ENCODE measurements at places on chromosomes 6 and 20. TPM values are rescaled to one million over a fixed set of nuclear protein-coding genes. Genes with fewer than 3 reads are reported as not detected.

BPIFA2 gene
- not detected for total RNA-seq

DNA sequence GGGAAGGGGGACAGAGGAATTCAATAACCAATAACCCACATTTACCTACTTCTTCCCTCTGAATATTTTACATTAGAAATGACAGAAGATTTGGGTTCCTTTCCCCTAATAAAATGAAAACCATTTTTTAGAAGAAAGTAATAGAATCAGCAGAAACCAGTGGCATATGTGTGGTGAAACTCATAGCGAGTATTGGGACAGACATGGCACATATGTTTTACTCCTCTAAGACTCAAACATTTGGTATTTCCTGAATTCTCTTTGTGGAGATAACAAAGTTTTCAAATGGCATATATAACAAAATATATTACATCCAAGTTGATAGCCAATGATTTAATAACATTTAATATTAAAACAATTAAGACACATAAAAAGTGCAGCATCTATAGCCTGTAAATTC lies 12.9 kb upstream of the BEND3 start:
- H3K27ac ChIP-seq, result no peak overlapping the region
- H3K4me1 ChIP-seq, result peaks cover 10% of the 10 kb centered on the region
- H3K36me3 ChIP-seq, result no peaks in the 10 kb centered on the region
- H3K27me3 ChIP-seq, result no peaks in the 10 kb centered on the region
- no peak overlapping the region for H3K4me3 ChIP-seq

- H3K4me1 ChIP-seq, result peaks cover 38% of the 10 kb centered on the region
- no peak overlapping the region for H3K27ac ChIP-seq
- no peaks in the 10 kb centered on the region for H3K36me3 ChIP-seq
Observed at GRCh38 chr20:4061987-4062386, 46.6 kb upstream of the RNF24 start.

REM1 gene
- not detected for total RNA-seq

SIRPA gene
- total RNA-seq, result not detected

DNA sequence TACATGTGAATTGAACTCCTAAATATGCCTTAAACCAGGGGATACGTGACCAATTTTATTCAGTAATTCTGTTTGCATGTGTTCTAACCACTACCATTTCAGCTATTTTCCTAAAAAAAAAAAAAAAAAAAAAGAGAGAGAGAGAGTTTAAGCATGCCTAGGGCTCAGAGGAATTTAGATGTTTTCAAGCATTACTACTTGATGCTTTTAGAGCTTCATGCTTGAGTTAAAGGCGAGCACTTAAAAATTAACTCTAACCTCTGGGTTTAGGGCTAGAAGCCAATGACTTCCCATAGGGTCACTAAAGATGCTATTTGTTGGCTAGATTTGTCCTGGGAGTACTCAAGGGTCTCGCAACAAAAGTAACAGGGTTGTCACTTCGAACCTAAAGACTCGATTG lies 217.7 kb downstream of the ATXN1 start:
- H3K4me1 ChIP-seq, result peaks cover 9% of the 10 kb centered on the region
- no peaks in the 10 kb centered on the region for H3K27me3 ChIP-seq
- peaks cover 6% of the 10 kb centered on the region for H3K36me3 ChIP-seq

CTCFL gene
- total RNA-seq, result not detected

- no peak for DNase-seq
- H3K36me3 ChIP-seq, result no peaks in the 10 kb centered on the region
- H3K4me1 ChIP-seq, result no peaks in the 10 kb centered on the region
- H3K27ac ChIP-seq, result no peak overlapping the region
Observed at GRCh38 chr20:44137266-44137801, 49.7 kb downstream of the JPH2 start.

PHF3 gene
- 39.3 TPM for total RNA-seq

KIFC1 gene
- total RNA-seq, result 180 TPM

SIGLEC1 gene
- total RNA-seq, result not detected

SNRPB gene
- 338 TPM for total RNA-seq

- no peak for DNase-seq
- no peaks in the 10 kb centered on the region for H3K36me3 ChIP-seq
- no peak overlapping the region for H3K4me3 ChIP-seq
- no peak overlapping the region for H3K27ac ChIP-seq
Observed at GRCh38 chr20:36447101-36447500, 94.2 kb upstream of the MYL9 start.

GRCh38 chr6:125182237-125183008 lies 28.9 kb downstream of the TPD52L1 start:
- H3K27me3 ChIP-seq, result peaks cover 9% of the 10 kb centered on the region
- H3K4me3 ChIP-seq, result no peak overlapping the region
- H3K27ac ChIP-seq, result no peak overlapping the region
- no peaks in the 10 kb centered on the region for H3K36me3 ChIP-seq
- no peak for DNase-seq

TTLL9 gene
- not detected for total RNA-seq

UNC5CL gene
- total RNA-seq, result 1.1 TPM

PLA2G7 gene
- not detected for total RNA-seq

BANF2 gene
- not detected for total RNA-seq

- H3K27ac ChIP-seq, result no peak overlapping the region
- H3K4me3 ChIP-seq, result no peak overlapping the region
- DNase-seq, result no peak
- H3K4me1 ChIP-seq, result no peaks in the 10 kb centered on the region
Observed at GRCh38 chr6:169158174-169158573, 95.5 kb downstream of the THBS2 start.

- H3K27ac ChIP-seq, result no peak overlapping the region
- H3K36me3 ChIP-seq, result no peaks in the 10 kb centered on the region
- no peak overlapping the region for H3K4me3 ChIP-seq
- peaks cover 39% of the 10 kb centered on the region for H3K4me1 ChIP-seq
Observed at GRCh38 chr6:14638906-14639761, 521.6 kb downstream of the CD83 start.

- no peak overlapping the region for H3K27ac ChIP-seq
- DNase-seq, result peak; percentile 26
- no peaks in the 10 kb centered on the region for H3K36me3 ChIP-seq
- H3K27me3 ChIP-seq, result peaks cover 3% of the 10 kb centered on the region
- peaks cover 6% of the 10 kb centered on the region for H3K4me1 ChIP-seq
Observed at GRCh38 chr6:162733489-162733888, 5.7 kb downstream of the PACRG start.

ENPP5 gene
- total RNA-seq, result not detected

GABRR1 gene
- not detected for total RNA-seq

- H3K4me1 ChIP-seq, result peaks cover 60% of the 10 kb centered on the region
- no peak overlapping the region for H3K27ac ChIP-seq
- H3K27me3 ChIP-seq, result no peaks in the 10 kb centered on the region
- H3K4me3 ChIP-seq, result no peak overlapping the region
- H3K36me3 ChIP-seq, result peaks cover 7% of the 10 kb centered on the region
- no peak for DNase-seq
Observed at GRCh38 chr6:14455427-14455826, 337.9 kb downstream of the CD83 start.

- no peaks in the 10 kb centered on the region for H3K27me3 ChIP-seq
- peaks cover 16% of the 10 kb centered on the region for H3K36me3 ChIP-seq
- peaks cover 9% of the 10 kb centered on the region for H3K4me1 ChIP-seq
- no peak overlapping the region for H3K27ac ChIP-seq
- no peak overlapping the region for H3K4me3 ChIP-seq
Observed at GRCh38 chr6:151437401-151437800, 14.5 kb downstream of the RMND1 start.

DNA sequence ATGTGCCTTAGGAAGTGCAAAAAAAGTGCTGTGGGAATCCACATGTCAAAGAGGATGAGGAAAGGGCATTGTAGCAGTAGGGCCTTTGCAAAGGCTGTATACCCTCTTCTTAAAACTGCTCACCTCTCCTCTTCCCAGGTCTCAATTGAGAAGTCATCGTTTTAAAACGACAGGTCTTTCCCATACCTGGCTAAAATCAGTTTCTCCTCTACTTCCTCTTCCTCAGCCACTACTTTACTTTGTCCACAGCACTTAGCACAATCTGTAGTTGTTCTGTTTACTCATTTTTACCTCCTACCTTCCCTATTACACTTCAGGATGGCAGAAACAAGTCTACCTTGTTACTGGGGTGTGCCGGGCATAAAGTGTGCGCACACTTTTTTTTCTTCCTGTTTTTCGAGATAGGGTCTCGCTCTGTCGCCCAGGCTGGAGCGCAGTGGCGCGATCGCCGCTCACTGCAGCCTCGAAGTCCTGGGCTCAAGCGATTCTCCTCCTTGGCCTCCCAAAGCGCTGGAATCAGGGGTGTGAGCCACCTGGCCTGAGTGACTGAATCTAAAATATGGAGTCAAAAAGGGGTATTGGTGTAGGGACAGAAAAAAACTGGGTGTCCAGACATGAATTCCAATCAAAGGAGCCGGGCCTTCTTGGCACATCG lies 9.8 kb upstream of the ELOVL5 start:
- peaks cover 9% of the 10 kb centered on the region for H3K27me3 ChIP-seq
- no peak for DNase-seq
- H3K4me3 ChIP-seq, result peak overlapping the region; percentile 87

- H3K4me3 ChIP-seq, result no peak overlapping the region
- no peaks in the 10 kb centered on the region for H3K36me3 ChIP-seq
- H3K4me1 ChIP-seq, result peaks cover 9% of the 10 kb centered on the region
- DNase-seq, result no peak
Observed at GRCh38 chr6:43972913-43973300, 154.3 kb downstream of the MRPL14 start.

NHLRC1 gene
- 0.32 TPM for total RNA-seq

DNA sequence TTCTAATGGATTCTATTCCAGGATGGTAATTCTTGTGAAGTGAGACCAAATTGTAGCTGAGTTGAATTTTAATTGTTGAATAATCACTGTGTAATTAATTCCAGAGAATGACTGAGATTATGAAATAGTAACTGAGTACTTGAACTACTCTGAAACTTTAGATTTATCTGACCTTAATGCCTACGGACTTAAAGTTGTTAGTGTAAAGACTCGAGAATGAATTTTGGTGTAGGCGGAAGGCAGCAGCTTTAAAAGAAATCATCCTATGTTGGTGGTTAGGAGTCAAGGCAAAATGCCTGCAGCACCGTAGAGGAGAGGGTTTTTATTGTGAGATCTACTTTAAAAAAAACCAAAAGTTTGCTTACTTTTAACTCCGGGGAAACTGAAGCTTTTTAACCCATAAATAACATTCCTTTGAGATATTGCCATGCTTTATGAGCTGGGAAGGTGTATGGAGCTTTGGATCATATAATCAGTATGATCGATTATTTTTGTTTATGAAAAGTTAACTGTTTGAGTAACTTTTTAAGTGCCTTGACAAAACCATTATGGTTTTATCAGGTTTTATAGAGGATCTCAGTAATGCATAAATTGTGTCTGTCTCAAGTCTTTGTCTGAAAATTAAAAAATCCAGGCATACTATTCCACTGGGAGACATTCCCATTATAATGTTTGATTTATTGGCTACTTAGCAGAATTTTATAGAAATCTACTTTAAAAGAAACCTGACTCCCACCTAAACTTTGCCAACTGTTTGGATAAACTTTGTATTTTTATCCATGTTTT lies 46.1 kb downstream of the MYO6 start:
- H3K27me3 ChIP-seq, result peaks cover 4% of the 10 kb centered on the region
- no peaks in the 10 kb centered on the region for H3K36me3 ChIP-seq
- no peaks in the 10 kb centered on the region for H3K4me1 ChIP-seq
- no peak overlapping the region for H3K4me3 ChIP-seq
- no peak for DNase-seq

GRCh38 chr6:45378334-45378926 lies 696 bp upstream of the SUPT3H start:
- peaks cover 2% of the 10 kb centered on the region for H3K36me3 ChIP-seq
- H3K4me1 ChIP-seq, result peaks cover 18% of the 10 kb centered on the region

- no peaks in the 10 kb centered on the region for H3K27me3 ChIP-seq
- no peak for DNase-seq
- H3K4me3 ChIP-seq, result no peak overlapping the region
- H3K36me3 ChIP-seq, result peaks cover 68% of the 10 kb centered on the region
Observed at GRCh38 chr20:50567860-50568548, 57.8 kb downstream of the PTPN1 start.

- H3K27ac ChIP-seq, result no peak overlapping the region
- H3K36me3 ChIP-seq, result peaks cover 36% of the 10 kb centered on the region
- DNase-seq, result no peak
- peaks cover 31% of the 10 kb centered on the region for H3K4me1 ChIP-seq
- no peak overlapping the region for H3K4me3 ChIP-seq
Observed at GRCh38 chr20:58433759-58434158, 44.7 kb downstream of the VAPB start.

PTCRA gene
- total RNA-seq, result not detected

DYNLT2 gene
- total RNA-seq, result 2.1 TPM

NKX2-2 gene
- not detected for total RNA-seq

- H3K4me3 ChIP-seq, result no peak overlapping the region
- H3K27me3 ChIP-seq, result peaks cover 18% of the 10 kb centered on the region
- H3K36me3 ChIP-seq, result no peaks in the 10 kb centered on the region
- H3K27ac ChIP-seq, result no peak overlapping the region
- DNase-seq, result no peak
Observed at GRCh38 chr20:35232575-35232974, 6.1 kb downstream of the MMP24 start.

DNA sequence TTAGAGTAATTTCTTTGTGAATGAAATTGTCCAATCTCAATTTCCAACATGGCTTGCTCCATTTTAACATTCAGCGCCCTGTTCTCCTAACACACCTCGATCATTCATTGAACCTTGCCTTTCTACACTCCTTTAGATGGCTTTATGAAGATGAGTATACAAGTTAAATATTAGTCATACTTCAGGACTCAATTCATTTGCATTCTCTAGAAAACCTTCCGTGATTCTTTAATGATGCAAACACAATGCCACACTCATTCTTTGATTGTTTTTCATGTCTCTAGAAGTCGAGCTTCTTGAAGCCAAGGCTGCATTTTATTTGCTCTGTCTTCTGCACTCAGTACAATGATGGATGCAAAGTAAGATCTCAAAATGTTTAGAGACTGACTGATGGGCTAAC lies 641.2 kb downstream of the DOK5 start:
- H3K4me3 ChIP-seq, result no peak overlapping the region
- no peak overlapping the region for H3K27ac ChIP-seq
- no peaks in the 10 kb centered on the region for H3K4me1 ChIP-seq
- DNase-seq, result no peak

DNA sequence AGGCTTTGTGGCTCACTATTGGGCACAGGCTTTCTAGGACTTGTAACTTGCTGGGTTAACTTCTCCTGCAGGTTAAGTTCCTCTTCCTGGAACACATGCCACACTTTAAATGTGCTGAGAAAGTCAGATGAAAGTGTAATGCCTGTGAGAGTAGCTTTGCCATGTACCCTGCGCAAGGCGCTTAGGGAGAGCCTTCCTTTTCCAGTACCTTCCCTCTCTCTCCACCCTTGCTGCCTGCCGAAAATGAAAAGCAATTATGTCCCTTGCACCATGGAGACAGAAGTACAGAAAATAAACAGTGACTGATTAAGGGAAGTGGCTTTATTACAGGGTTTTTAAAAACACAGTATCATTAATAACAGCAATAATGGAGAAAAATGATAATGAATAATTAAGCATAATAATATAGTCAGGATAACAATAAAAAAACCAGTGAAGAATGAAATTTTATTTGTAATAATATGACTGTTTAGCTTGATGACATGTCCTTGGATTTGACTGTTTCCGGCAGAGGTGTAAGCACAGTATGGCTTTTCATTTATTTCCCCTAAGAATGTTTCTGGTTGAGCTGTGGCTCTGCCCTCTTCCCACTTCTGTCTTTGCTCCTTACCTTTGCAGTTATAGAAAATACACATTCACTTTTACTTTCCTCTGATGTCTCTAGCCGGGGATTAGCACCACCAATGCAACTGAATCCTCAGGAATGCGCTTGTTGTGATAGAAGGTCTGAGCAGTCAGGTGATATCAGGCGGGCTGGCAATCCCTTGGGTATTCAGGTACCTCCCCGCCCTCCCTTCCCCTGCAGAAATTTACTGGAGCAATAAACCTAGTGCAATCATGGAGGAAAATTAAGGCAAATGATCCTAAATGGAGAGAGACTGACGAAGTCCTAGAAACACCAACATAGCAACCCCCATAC lies 472.3 kb upstream of the CITED2 start:
- no peaks in the 10 kb centered on the region for H3K36me3 ChIP-seq
- H3K4me3 ChIP-seq, result no peak overlapping the region
- H3K4me1 ChIP-seq, result no peaks in the 10 kb centered on the region
- DNase-seq, result no peak

IL17F gene
- not detected for total RNA-seq

Measured in activated CD8-positive, alpha-beta T cell treated with anti-CD3 and anti-CD28 coated beads, Interleukin-2, amount 10 ng/mL, durations not matched to agents 7 days and 5 days (primary cell).